Aorta (tissue), 5 donors: ENCODE measurements at places on chromosomes 4 and X. TPM values are rescaled to one million over a fixed set of nuclear protein-coding genes. Genes with fewer than 3 reads are reported as not detected.

GAGE12E gene
- total RNA-seq, result not detected

HDX gene
- total RNA-seq, result 17.1 TPM

ZNF732 gene
- total RNA-seq, result 0.16 TPM

MTTP gene
- total RNA-seq, result 0.48 TPM
